ENCODE measurements at places on chromosomes 5 and 9.

DNA sequence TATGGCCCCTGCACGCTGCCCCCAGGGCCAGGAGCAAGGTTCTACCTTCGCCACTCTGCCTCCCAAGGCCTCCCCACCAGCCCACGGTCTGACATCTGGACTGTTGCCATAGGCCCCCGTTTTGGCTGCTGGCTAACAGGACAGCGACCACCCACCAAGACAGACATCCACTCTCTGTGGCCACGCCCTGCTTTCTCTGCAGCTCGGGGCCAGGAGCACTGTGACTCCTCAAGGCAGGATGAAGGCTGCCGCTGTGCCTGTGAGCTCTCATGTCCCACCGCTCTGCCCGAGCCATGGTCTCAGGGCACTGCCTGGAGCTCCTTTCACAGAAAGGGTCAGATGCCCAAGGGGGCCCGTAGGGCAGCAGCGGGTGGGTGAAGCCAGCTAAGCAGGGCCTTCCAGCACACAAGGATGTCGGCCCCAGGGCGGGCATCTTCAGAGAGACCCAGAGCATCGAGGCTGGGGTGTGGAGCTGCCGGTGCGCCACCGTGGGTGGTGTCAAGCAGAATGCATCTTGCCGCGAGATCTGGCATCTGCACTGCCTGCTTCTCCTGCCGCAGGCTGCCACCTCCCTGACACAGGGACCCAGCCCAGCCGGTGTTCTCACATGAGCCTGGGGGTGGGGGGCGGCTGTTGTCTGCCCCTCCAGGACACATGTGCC is 92.2 kb upstream of the ADAMTS2 start:
- DNase-seq = no peak

- DNase-seq = no peak
Measured at GRCh38 chr9:121450241-121450640, 49.4 kb downstream of the GGTA1 start.

DNA sequence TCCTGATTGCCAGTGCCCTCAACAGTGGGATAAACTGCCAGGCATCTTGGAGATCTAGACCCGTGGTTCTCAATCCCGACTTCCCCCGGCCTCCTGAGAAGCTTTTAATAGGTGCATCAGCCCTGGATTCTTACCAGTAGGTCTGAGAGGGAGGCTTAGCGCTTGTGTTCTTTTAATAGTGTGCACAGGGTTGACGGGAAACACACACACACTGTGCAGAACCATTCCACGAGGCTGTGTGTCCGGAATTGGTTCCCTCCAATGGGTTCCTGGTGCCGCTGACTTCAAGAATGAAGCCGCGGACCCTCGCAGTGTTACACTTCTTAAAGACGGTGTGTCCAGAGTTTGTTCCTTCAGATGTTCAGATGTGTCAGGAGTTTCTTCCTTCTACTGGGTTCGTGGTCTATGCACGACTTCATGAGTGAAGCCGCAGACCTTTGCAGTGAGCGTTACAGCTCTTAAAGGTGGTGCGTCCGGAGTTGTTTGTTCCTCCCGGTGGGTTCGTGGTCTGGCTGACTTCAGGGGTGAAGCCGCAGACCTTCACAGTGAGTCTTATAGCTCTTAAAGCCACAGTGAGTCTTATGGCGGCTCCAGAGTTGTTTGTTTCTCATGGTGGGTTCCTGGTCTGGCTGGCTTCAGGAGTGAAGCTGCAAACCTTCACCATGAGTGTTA is 46.6 kb upstream of the PRSS3 start:
- DNase-seq = no peak

GRCh38 chr5:121630402-121630801 is 221.3 kb upstream of the FTMT start:
- peak; percentile 20 for DNase-seq

GRCh38 chr5:159412284-159413046 is 82.2 kb upstream of the IL12B start:
- no peak for DNase-seq

DNA sequence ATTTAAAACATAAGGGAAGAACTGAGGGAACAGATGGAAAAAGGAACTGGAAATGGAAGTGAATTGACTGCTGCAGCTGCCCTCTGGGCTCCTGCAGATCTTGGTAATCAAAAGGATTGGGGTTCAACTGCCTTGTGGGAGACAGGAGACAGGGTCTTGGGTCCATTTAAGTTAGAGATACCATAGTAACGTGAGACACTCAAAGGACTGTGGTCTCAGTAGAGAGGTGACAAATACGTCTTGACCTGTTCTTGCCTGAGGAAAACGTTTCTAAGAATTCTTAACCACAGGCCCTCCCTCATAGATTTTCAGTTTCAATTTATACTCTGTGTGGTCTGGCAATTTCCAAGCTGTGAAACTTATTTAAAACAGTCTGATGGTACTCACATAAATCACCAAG is 100.8 kb upstream of the DHFR start:
- DNase-seq = no peak

DNA sequence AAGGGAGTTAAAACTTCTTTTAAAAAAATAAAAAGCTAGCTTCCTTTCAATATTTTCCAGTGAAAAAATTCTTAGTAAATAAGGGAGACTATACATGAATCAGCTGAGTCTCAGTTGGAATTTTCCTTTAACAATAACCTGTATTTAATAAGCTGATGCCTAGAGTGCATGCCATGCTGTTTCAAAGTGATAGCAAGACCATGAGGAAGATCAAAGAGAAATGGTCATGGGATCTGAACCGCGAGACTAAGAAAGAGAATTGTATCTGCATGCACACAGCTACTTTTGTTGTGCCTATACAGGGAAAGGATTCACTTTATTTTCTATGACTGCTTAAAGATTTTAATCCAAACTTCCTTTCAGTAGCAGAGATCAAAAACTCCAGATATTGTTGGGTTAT is 2217.0 kb downstream of the MAT2B start:
- no peak for DNase-seq

- no peak for DNase-seq
Measured at GRCh38 chr5:151601391-151601790, 10.3 kb upstream of the FAT2 start.

- DNase-seq = no peak
Measured at GRCh38 chr5:93257616-93258015, 323.4 kb downstream of the NR2F1-AS1 start.

DNA sequence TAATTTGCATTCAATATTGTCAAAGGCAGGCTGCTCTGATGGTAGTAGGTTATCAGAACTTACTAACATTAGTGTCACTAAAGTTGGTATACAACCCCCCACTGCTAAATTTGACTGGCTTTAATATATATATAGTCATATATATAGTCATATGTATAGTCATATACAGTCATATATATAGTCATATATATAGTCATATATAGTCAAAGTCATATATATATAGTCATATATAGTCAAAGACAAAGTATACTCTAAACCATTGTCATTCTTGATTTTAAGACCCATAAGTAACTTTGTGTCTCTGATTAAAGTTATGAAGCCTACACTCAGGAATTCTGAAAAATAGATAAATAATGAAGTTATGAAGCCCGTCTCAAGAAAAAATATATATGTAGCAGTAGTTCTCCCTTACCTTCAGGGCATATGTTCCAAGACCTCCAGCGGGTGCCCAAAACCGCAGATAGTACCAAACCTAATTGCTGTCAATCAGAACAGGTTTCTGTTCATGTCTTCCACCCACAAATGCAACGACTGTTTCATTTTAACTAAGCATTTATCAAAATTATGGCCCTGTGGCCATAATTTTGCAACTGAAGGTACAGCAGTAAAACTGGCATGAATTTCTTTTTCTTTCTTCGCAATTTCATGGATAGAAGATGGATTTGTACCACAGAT is 40.1 kb downstream of the TRPM6 start:
- DNase-seq = no peak

GRCh38 chr9:125591888-125592287 is 115.1 kb downstream of the MAPKAP1 start:
- DNase-seq = no peak

GRCh38 chr5:159782197-159782994 is 133.9 kb upstream of the ADRA1B start:
- DNase-seq = no peak

- DNase-seq = no peak
Measured at GRCh38 chr9:23662320-23662719, 163.7 kb downstream of the ELAVL2 start.

DNA sequence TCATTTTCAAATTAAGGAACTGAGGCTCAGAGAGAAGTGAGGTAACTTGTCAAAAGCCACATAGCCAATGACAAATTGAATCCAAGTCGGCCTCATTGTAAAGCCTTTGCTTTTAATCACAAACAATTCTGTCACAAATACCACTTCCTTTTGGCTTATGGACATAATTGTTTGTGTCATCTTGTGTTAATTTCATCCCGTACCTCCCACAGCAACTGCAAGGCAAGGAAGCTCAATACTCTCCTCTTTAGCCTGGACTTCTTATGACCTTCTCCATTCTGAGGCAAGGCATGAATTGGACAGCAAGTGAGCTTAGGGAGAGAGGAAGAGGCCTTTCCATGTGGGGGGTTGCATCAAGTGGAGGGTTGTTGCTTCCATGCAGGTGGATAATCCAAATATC is 62.2 kb upstream of the SLC2A8 start:
- no peak for DNase-seq

GRCh38 chr5:2149195-2149539 is 266.4 kb upstream of the IRX4 start:
- DNase-seq = peak; percentile 58

DNA sequence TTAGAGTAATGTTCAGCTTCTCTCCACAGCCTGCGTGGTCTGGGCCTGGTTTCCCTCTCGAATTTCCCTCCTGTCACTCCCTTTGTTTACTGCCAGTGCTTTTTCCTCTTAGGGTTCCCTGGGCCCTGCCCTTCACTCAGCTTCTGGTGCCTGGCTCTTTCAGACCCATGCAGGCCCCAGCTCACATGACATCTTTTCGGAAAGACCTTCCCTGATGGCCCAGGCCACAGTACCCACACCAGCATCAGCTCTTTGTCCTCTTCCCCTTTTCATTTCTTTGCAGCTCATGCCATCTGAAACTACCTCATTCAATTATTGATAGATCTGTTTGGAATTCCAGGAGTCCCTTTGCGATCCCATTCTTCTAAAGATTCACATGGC is 68.1 kb upstream of the ABL1 start:
- DNase-seq = no peak

- DNase-seq = no peak
Measured at GRCh38 chr9:131299961-131300347, 10.4 kb downstream of the PLPP7 start.

DNA sequence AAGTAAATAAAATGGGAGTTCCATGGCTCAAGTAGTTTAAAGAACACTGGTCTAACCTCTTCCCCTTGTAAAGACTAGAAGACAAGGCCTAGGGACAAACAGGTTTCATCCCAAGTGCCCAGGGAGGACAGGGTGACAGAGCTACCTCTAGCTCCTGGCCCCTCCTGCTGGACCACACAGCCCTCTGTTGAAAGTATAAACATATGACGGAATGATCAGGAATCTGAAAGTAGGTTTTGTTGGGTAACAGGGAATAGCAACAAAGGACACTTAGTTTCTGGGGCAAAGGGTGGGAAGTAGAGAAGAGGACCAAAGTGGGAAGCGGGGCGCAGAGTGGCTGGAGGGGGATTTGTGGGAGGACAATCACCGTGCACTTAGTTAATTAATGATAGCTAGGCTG is 67.0 kb upstream of the DAB2IP start:
- no peak for DNase-seq

GRCh38 chr9:136143215-136144001 is 24.7 kb upstream of the TMEM250 start:
- no peak for DNase-seq

DNA sequence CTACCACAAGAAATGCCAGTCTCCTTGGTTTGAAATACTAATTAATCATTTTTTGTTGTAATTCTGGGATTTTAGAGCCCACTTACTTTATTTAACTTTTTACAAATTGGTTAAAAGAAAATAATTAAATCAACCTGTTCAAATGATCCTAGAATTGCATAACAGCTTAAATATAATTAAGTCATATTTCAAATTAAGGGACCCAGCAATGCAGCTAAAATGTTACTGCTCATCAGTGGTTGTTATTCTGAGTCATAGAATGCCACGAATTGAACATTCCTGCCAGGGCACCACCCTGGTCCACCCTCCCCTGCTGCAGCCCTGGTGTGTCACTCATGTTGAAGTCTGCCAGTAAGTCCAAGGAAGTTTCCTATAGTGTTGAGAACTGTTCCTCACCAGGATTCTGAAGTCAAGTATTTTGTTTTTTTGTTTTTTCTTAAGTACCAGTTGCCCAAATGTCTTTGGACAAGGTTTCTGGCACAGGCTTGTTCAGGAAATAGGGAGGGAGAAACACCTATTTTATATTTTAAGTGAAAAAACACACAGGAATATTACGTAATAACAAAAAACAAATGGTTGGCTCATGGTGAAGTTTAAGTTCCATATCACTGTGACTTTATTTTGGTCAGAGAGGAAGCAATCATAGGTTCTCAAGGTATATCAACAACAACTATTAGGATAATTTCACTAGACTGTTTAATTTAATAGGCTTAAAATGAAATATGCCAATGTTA is 4.3 kb upstream of the ITGA1 start:
- DNase-seq = no peak

- DNase-seq = no peak
Measured at GRCh38 chr5:139223481-139223880, 25.3 kb upstream of the SIL1 start.

DNA sequence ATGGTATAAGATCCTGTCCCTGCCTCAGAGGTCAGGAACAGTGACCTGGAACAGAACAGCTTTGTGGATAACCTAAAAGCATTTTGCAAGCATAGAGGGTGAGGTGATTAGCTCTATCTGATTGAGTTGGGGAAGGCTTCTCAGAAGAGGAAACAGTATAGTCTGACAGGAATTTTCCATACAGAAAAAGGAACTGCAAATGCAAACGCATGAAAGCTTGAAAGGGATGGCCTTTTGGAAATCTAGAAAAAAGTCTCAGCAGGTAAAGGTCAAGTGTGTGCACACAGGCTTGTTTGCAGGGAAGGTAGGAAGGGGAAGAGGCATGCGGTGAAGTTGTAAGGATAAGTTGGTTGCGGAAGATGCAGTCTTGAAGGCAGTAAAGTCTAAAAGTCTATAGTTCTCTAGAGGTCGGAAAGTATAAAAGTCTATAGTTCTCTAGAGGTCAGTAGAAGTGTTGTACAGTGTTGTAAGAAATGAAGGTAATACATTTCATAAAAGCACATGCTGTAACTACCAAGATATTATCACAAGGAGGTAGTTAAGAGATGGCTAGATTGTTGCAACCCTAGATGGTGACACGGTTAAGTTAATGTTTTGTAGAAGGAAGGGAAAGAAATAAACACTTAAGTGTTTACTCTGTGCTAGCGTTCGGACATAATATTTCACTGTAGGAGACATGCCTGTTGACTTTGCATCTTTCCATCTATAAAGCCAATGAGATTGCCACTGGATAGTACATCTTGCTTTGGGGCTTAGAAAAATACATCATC is 16.7 kb upstream of the HSPB3 start:
- DNase-seq = no peak

- DNase-seq = peak; percentile 19
Measured at GRCh38 chr9:6584881-6585597, 60.5 kb downstream of the GLDC start.

GRCh38 chr9:96419691-96419969 is 1.5 kb upstream of the ZNF367 start:
- DNase-seq = no peak

GRCh38 chr5:75828029-75828428 is 110.8 kb upstream of the POC5 start:
- DNase-seq = peak; percentile 2

All from NCI-H1105 treated with DMSO at 0.1 percent for 48 hours (cell line).